Nephron progenitor cell (in vitro differentiated cells): ENCODE measurements at places on chromosomes 1 and 21.

GRCh38 chr1:221164951-221165838 lies 286.0 kb downstream of the HLX start:
- no peak for DNase-seq

- no peak for DNase-seq
Measured at GRCh38 chr1:1784933-1785332, 6.7 kb upstream of the NADK start.

GRCh38 chr1:209650454-209650853 lies 1.8 kb downstream of the LAMB3 start:
- DNase-seq = no peak

DNA sequence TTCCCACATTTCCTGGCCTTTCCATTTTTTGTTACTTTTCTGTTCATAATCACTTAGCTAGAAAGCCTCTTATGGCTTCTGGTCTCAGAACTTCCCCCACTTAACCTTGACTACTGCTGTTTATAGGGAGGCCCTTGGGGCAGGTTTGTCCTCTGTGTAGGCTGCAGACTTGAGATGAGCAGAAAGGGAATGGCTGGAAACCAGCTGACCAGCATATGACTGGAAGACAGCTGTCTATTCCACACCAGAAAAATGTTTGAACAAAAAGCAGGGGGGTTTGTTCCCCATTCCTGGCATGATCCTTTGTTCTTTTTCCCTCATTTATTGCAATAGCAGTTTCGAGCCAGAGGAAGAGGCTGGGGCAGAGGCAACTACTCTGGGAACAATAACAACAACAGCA lies 4.9 kb upstream of the SH3D21 start:
- DNase-seq = no peak

DNA sequence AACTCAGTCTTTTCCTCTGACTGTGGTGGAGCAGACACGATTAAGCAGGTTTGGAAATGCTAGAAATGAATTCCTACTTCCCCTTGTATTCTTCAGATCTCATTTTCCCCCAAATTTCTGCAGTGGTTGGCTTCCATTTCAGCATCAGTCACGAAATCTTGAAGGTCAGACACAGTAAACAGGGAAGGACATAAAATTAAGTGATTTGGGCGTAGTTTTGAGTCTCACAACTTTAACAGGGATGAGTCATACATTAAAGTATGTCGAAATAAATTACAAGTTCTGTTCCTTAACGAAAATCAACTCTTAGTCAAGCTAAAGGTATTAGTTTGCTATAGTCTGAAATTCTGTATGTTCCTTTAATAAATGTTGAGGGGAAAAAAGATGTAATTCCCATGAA lies 61.1 kb downstream of the HNRNPR start:
- no peak for DNase-seq

DNA sequence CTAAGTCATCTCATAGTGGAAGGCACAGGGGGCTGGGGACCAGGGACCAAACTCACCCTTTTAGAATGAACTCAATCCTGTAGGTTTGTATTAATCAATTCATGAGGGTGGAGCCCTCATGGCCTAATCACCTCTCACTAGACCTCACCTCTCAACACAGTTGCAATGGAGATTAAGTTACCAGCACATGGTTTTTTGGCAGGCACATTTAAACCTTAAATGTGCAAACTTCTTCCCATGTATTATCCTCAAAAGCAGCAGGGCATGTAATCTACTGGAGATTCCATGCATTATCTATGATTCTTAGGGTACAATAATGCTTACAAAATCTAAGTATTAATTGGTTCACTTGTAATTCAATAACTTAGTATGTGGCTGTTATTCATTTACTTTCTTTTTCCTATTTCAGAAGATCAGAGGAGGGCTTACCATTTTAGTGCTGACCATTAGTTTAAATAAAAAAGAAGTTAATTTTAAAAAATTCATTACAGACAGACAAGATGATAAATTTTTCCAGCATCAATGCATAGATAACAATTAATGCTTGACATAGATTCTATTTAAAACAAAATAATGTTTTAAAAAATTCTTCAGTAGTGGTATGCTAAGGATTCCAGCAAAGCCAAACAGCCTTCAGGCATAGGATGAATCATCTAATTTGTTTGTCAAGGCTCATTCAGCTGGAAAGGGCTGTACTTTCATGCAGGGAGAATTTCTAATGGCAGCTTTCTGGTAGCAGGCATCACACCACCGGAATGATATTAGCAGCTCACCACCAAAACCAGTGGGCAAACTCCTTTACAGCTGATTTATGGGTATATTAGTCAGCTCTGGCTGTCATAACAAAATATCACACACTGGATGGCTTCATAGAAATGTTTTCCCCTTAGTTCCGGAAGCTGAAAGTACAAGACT lies 124.6 kb upstream of the ZNF648 start:
- no peak for DNase-seq

DNA sequence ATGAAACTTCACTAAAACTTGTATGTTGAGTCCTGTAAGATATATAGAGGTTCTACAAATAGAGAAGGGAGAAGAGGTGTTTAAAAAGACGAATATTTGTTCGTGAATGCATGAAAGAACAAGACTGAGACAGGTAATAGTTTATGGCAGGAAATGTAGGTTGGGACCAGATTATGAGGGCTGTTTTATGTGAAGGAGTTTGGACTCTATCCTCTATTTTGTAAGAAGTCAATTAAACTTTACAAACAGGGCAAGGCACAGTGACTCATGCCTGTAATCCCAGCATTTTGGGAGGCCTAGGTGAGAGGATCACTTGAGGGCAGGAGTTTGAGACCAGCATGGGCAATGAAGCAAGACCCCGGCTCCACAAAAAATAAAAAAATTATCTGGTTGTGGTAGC lies 5.7 kb downstream of the SLC35A3 start:
- DNase-seq = no peak

- no peak for DNase-seq
Measured at GRCh38 chr1:233406994-233407631, 79.6 kb downstream of the MAP3K21 start.

- peak; percentile 49 for DNase-seq
Measured at GRCh38 chr1:78491451-78492071, 787 bp downstream of the PTGFR start.

- peak; percentile 40 for DNase-seq
Measured at GRCh38 chr21:34668803-34669148, at the start of gene CLIC6. Gene CLIC6, plus strand, starts transcription at chr21:34668994. Its CDS starts 395 bp downstream, at chr21:34669389.

- no peak for DNase-seq
Measured at GRCh38 chr1:203681739-203682138, 55.1 kb downstream of the ATP2B4 start.

DNA sequence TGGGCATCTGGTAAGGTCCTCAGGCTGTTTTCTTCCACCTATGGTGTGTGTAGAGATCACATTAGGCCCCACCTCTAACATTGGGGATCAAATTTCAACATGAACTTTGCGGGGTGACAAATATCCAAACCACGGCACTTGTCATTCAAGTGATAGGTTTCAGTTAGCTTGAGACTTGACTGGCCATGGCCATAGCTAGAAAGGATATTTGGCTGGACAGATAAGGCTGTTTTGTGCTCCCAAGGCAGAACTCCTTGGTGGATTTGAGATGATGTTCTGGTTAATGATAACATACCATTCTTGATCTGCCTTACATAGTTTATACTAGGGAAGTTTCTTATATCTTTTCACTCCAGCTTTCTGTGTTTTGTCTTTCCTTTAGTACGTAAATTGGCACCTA lies 48.5 kb downstream of the CELF3 start:
- no peak for DNase-seq

DNA sequence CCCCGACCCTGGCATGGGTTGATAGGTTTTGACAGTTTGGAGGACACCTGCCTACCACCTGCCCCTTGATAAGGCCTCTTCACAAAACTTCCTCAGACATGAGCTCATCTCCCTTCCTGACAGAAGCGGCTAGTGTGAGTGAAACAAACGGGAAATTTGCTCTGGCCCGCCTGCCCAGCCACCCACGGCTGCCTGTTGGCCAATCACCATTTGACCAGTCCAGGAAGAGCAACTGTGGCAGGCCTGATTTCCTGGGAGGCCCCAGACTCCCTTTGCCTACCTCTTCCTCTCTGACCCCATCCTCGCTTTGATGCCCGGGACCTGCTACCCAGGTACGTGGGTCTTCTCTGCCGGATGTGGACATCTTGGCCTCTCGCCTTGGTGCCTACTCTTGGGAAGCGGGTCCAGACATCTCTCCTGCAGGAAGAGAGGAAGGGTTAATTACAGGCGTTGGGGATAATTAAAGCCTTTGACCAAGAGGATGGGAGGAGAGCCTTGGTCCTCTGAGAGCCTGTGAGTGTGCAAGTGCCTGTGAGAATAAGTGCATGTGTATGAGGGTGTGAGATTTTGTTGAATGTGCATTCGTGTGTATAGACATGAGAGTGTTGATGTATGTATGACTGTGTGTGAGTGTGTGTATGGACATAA lies 1.1 kb upstream of the EPHA2 start:
- no peak for DNase-seq

DNA sequence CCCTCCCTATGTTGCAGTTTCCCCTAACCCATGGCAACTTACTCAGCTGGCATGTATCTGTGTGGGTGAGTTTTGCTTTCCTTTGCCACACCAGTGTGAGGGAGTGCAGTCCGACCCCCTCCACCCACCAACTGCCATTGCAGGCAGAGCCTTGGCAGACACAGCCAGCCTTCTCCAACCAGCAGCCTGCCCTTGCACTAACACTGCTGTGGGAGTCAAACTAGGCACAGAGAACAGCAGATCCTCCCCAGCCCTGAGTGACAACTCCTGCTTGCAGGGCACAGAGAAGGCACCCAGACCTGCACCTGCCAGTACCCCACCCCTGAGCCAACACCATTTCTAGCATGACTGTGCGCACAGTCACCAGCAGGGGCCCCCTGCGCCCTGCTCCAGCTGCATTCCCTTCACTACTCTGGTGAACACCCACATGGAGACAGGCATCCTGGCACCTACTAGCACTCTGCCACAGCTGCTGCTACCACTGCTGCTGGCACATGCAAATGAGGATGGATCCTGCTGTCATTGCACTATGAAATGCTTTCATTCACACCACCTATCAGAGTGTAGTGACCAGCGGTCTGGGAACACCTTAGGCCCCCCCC lies 98.4 kb downstream of the MAGI3 start:
- no peak for DNase-seq

- peak; percentile 87 for DNase-seq
Measured at GRCh38 chr1:156140879-156141707, 12.3 kb upstream of the SEMA4A start.

- DNase-seq = no peak
Measured at GRCh38 chr1:174990382-174990999, 9.3 kb upstream of the CACYBP start.

DNA sequence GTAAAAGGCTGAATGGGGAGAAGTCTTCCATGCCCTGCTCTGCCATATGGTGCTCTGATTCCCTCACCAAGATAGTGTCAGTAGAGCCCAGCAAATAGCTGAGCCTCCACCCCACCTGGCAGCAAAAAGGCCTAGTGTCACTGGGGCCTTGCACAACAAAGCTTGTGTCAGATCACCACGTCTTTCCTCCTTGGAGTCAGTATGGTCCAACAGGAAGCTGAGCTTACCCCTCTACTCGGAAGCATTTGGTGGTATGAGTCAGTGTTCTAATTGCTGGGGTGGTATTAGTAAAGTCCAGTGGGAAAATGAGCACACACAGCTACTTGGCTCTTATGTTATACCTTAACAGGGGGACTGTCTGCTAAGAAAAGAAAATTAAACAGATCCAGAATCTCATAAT lies 18.7 kb upstream of the RRP15 start:
- DNase-seq = no peak

DNA sequence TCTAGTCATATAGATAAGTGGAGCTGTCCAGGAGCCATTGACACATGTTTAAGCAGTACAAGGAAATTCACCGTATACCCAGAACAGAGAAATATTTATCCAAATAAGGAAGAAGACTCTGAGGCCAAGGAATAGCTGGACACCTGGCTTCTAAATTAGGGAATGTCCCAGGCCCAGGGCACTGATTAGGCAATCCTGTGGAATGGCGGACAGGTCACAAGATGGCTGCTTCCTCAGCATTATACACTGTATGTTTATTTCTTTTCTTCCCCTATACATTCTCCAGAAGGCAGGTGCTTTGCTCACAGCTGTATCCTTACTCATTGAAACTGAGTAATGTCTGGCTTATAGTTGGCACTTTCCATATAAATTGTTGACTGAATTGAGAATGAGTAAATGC lies 59.4 kb downstream of the ST6GALNAC3 start:
- DNase-seq = no peak

DNA sequence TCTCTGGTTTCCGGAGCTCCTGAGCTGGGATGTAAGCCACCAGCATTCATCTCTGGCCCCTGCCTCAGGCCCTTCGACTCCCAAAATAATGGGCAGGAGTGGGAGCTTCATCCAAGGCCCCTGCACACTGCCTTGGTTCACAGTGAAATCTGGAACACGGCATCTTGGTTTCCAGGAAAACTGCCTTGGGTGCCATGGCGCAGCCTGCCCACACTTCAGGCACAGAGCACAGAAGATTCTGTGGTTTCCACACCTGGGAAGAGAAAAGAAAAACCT lies 48.8 kb upstream of the POFUT2 start:
- DNase-seq = no peak

DNA sequence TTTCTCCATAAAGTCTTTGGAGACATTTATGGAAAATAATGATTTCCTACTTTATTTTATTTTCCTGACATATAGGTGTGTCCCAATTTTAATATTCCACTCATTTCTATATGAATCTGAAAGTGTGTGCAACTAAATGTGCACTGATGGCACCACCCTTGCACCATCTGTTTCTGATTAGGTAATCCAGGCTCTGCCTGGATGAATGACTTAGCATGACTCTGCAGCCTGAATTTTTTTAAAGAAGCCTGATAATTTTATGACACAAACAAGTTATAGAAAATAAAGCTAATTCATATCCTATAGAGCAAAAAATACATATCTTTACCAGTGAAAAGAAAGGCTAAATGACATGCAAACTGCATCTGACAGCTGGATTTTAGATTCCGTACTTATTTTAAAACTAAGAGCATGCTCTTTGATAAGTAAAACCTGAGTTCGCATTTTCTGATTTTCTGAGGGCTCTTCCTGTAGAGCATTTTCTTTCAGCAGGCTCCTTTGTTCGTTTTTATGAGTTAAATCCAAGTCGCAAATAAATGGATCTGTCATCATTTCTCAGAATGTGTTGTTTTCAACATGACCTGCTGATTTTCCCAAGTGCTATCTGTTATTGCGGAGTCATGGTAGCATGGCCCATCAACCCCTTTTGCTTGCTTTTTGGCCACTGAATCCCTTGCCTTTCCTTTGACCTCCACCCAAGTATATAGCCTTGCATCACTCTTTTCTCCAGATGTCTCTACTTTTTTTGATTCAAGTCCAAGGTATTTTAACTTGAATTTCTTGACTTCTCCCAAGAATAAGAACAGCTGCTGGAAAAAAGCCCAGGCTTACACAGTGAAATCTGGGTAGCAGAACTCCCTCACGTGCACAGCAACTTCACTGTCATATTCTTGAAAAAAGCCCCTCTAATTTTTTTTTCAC lies 52.8 kb upstream of the LYPLAL1 start:
- no peak for DNase-seq

DNA sequence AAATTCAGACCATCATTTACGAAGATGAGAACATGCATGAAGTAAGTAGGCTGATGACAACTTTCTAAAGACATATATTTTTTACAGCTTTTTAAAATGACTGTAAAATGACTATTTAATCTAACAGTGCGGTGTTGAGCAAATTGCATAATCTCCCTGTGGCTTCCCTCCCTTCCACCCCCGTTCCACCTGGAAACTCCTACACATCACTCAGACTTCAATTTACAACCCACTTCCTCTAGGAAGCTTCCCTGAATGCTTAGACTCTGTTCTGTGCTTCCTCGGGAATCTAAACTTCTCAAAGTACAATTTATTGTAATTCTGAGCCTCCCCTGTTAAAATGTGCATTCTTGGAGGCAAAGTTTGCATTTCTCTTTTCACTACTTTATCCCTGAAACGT lies 354.9 kb downstream of the DPYD start:
- no peak for DNase-seq
